ENCODE measurements at places on chromosomes 13 and 19.

- DNase-seq, result no peak
- H3K4me3 ChIP-seq, result no peak overlapping the region
- H3K27me3 ChIP-seq, result no peaks in the 10 kb centered on the region
- H3K36me3 ChIP-seq, result no peaks in the 10 kb centered on the region
These were observed 87.3 kb downstream of the FNDC3A start for GRCh38 chr13:49063011-49063410.

DNA sequence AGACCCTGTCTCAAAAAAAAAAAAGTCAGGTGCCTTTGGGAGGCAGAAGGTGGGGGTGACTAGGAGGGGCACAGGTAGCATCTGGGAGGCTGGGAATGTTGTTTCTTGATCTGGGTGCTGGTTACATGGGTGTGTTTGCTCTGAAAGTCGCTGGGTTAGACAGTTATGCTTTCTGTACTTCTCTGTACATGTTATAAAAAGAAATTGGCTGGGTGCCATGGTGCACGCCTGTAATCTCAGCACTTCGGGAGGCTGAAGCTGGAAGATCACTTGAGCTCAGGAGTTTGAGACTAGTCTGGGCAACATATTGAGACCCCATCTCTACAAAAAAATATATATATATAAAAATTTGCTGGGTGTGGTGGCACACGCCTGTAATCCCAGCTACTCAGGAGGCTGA lies 15.1 kb downstream of the NOSIP start:
- peaks cover 2% of the 10 kb centered on the region for H3K36me3 ChIP-seq
- peak overlapping the region; percentile 51 for H3K27ac ChIP-seq
- peaks cover 99% of the 10 kb centered on the region for H3K4me1 ChIP-seq
- DNase-seq, result peak; percentile 74
- no peak overlapping the region for H3K4me3 ChIP-seq

DNA sequence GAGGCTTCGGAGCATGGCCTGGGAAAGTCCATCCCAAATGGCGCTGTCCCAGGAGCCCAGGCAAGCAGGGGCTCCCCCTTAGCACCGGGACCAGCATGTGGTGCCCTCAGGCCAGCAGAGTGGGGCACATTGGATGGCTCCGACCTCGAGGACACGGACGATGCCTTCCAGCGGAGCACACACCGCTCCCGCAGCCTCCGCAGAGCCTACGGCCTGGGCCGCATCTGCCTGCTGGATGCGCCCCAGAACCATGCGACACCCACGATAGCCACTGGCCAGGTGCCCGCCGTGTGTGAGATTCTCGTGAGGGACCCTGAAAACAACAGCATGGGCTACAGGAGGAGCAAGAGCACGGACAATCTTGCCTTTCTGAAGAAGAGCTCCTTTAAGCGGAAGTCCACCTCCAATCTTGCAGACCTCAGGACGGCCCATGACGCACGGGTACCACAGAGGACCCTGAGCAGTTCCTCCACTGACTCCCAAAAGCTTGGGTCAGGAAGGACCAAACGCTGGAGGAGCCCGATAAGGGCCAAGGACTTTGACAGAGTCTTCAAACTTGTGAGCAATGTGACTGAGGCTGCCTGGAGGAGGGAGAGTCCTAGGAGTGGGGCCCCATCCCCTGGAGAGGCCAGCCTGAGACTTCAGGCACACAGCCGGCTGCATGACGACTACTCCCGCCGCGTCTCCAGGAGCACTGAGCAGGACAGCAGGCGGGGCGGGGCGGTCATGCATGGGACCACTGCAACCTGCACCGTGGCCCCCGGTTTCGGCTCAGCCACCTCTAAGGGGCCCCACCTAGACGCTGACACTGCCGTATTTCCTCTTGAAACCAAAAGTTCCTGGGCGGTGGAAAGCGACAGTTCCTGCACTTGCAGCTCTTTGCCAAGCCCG lies 63.1 kb downstream of the SPATA13 start:
- no peak overlapping the region for H3K27ac ChIP-seq
- peak; percentile 36 for DNase-seq
- H3K36me3 ChIP-seq, result no peaks in the 10 kb centered on the region
- H3K27me3 ChIP-seq, result no peaks in the 10 kb centered on the region
- peak overlapping the region; percentile 9 for H3K4me3 ChIP-seq
- peaks cover 27% of the 10 kb centered on the region for H3K4me1 ChIP-seq

- H3K27me3 ChIP-seq, result peaks cover 2% of the 10 kb centered on the region
- no peaks in the 10 kb centered on the region for H3K36me3 ChIP-seq
- no peaks in the 10 kb centered on the region for H3K4me1 ChIP-seq
- no peak overlapping the region for H3K4me3 ChIP-seq
These were observed 4.6 kb upstream of the LYPD5 start for GRCh38 chr19:43806848-43807247.

DNA sequence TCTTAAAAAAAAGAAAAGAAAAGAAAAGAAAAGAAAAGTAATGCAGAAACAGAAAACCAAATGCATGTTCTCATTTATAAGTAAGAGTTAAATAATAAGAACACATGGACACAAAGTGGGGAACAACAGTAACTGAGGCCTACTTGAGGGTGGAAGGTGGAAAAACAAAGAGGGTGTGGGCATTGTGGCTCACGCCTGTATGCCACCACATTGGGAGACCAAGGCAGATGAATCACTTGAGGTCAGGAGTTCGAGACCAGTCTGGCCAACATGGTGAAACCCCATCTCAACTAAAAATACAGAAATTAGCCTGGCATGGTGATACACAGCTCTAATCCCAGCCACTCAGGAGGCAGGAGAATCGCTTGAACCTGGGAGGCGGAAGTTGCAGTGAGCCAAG lies 8.1 kb downstream of the ZNF708 start:
- H3K4me3 ChIP-seq, result no peak overlapping the region
- H3K27me3 ChIP-seq, result no peaks in the 10 kb centered on the region
- no peaks in the 10 kb centered on the region for H3K36me3 ChIP-seq
- H3K27ac ChIP-seq, result no peak overlapping the region
- no peak for DNase-seq

DNA sequence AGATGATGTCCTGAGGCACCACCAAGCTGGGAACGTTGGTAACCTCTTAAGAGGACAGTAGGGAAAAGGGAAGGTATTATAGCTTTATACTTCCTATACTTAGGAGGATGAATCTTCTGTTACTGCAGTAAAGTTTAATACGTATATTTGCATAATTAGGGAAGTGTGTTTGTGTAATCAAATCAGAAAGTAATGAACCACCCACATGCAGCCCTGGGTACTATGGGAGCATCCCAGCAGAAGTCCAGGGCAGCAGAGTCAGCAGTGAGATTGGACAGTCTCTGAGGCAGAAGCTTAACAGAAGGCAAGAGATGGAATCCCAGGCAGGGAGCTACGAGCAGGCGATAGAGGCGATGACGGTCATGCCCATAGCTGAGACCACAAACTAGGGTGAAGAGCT lies 12.5 kb downstream of the SAFB start:
- H3K27me3 ChIP-seq, result no peaks in the 10 kb centered on the region
- no peak overlapping the region for H3K4me3 ChIP-seq
- no peak for DNase-seq
- H3K4me1 ChIP-seq, result peaks cover under 1% of the 10 kb centered on the region

- H3K27ac ChIP-seq, result no peak overlapping the region
- no peaks in the 10 kb centered on the region for H3K27me3 ChIP-seq
- H3K4me3 ChIP-seq, result no peak overlapping the region
- no peaks in the 10 kb centered on the region for H3K36me3 ChIP-seq
- no peak for DNase-seq
These were observed 362.1 kb downstream of the EFNB2 start for GRCh38 chr13:106173346-106173745.

DNA sequence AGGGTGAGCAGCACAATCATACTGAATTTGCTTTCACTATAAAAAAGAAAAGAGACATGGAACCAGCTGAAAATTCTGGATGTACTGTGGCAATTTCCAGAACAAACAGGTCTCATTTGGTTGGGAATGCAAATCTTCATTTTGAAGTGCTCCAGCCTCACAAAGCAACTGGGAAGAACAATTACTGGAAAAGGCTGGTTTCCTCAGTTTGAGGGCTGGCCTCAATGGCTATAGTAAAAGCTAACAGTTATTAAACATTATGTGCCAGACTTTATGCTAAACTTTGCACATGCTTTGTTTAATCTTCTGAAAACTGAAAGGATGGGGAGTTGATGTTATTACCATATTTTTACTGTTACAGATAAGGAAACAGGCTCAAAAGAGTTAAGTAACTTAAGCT lies 3.0 kb downstream of the OBI1 start:
- H3K4me3 ChIP-seq, result no peak overlapping the region
- peaks cover 6% of the 10 kb centered on the region for H3K4me1 ChIP-seq
- no peak overlapping the region for H3K27ac ChIP-seq
- H3K27me3 ChIP-seq, result no peaks in the 10 kb centered on the region

- H3K4me1 ChIP-seq, result no peaks in the 10 kb centered on the region
- no peak overlapping the region for H3K27ac ChIP-seq
- DNase-seq, result no peak
- H3K27me3 ChIP-seq, result no peaks in the 10 kb centered on the region
These were observed 150.3 kb downstream of the SLITRK5 start for GRCh38 chr13:87821512-87821911.

GRCh38 chr19:29640231-29640630 lies 25.0 kb upstream of the PLEKHF1 start:
- no peaks in the 10 kb centered on the region for H3K27me3 ChIP-seq
- H3K4me1 ChIP-seq, result no peaks in the 10 kb centered on the region
- H3K36me3 ChIP-seq, result no peaks in the 10 kb centered on the region
- H3K4me3 ChIP-seq, result no peak overlapping the region
- no peak overlapping the region for H3K27ac ChIP-seq
- no peak for DNase-seq

DNA sequence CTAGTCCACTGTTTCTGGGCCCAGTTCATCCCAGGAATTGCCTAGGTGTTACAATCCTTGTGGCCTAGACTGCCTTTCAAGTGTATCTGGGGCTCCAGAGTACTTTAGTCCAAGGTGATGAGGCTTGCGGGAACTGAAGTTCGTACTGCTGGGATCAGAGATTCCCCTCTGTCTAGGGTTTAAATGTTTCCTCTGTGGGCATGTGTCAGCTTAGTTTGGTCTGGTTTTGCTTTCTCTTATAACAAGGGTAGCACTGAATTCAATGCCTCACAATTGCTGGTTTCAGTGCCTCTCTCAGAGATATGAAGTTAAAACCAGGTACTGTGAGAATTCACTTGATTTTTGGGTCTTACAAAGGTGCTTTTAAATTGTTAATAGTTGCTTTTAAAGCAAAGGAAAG lies 30.8 kb downstream of the RGCC start:
- H3K27me3 ChIP-seq, result no peaks in the 10 kb centered on the region
- no peak overlapping the region for H3K4me3 ChIP-seq
- H3K36me3 ChIP-seq, result no peaks in the 10 kb centered on the region
- DNase-seq, result no peak
- H3K4me1 ChIP-seq, result peaks cover 15% of the 10 kb centered on the region
- H3K27ac ChIP-seq, result no peak overlapping the region

DNA sequence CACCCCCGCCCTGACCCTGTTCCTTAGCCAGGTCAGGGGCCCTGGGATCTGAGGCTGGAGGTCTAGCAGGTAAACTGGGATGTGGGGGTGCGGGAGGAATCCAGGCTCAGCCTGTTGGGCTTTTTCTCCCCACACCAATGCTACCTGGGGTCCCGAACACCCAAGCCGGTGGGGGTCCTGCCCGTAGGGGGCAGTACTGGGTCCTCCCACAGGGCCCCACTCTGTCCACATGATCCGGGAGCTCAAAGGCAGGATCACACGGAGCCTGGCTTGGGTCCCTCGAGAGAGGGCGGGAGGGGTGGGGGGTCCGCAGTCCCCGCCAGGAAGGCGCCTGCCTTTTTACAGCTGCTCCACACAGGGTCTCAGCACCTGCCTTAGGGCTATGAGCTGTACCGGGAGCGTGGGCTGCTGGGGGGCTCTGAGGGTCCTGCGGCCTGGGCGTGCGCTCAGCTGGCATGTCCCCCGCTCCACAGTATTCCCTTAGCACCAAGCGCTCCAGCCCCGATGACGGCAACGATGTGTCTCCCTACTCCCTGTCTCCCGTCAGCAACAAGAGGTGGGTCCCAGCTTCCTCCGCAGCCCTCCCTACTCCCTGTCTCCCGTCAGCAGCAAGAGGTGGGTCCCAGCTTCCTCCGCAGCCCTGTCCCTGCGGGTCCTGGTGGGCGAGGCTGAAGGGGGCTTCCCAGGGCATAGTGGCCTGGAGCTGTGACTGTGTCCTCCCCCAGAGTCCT lies 12.3 kb upstream of the TEKTIP1 start:
- no peak for DNase-seq
- no peaks in the 10 kb centered on the region for H3K27me3 ChIP-seq
- H3K4me1 ChIP-seq, result no peaks in the 10 kb centered on the region
- H3K36me3 ChIP-seq, result peaks cover 56% of the 10 kb centered on the region
- H3K27ac ChIP-seq, result no peak overlapping the region
- H3K4me3 ChIP-seq, result no peak overlapping the region

DNA sequence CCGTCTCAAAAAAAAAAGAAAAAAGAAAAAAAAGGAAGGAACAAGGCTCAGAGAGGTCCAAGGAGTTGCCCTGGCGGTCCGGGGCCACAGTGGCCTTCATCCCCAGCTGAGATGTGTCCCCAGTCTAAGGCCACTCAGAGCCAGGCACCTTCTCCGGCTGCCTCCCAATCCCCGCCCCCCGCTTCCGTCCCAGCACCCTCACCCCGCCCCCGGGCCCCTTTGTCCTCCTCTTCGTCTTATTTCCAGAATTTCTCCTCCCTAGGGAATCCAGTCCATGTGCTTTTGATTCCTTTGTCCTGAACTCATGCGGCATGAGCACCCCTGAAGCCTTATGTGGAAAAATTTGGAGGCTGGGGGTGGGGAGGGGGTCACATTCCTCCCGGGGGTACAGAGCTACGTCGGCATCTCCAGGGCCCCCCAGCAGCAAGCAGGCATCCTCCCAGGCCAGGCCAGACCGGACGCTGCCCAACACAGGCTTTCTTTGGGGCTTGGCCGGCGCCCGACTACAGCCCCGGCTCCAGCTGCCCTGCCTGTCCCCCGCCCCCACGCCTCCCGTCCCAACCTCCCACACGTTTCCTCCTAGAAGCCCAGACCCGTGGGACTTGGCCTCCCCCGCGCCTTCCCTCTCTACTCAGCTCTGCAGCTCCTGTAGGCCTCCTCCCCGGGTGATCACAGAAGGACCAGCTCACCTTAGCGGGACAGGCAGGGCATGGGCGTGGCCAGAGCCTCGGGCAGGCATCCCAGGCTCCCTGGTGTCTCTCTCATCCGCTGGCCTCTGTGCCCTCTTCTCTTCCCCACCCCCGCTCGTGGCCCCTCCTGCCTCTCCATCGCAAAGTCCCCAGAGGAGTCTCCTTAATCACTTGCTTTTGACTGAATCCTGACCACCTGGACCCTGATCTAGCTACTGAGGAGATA lies 17.8 kb upstream of the ADGRE5 start:
- H3K4me3 ChIP-seq, result peak overlapping the region; percentile 46
- DNase-seq, result peak; percentile 72
- peak overlapping the region; percentile 72 for H3K27ac ChIP-seq
- H3K4me1 ChIP-seq, result peaks cover 66% of the 10 kb centered on the region
- H3K27me3 ChIP-seq, result no peaks in the 10 kb centered on the region

- H3K27ac ChIP-seq, result no peak overlapping the region
- no peaks in the 10 kb centered on the region for H3K4me1 ChIP-seq
- H3K36me3 ChIP-seq, result no peaks in the 10 kb centered on the region
- DNase-seq, result no peak
- no peak overlapping the region for H3K4me3 ChIP-seq
These were observed 187.9 kb downstream of the TEX29 start for GRCh38 chr13:111508164-111508870.

GRCh38 chr13:78686461-78686860 lies 27.5 kb upstream of the OBI1 start:
- no peaks in the 10 kb centered on the region for H3K36me3 ChIP-seq
- no peaks in the 10 kb centered on the region for H3K27me3 ChIP-seq
- DNase-seq, result no peak
- H3K4me1 ChIP-seq, result no peaks in the 10 kb centered on the region
- H3K4me3 ChIP-seq, result no peak overlapping the region
